ENCODE measurements at places on chromosomes 4 and X. TPM values are rescaled to one million over a fixed set of nuclear protein-coding genes. Genes with fewer than 3 reads are reported as not detected.

- no peak for DNase-seq
Measured at GRCh38 chr4:184417802-184418511, 56.4 kb downstream of the IRF2 start.

GRCh38 chr4:94411296-94411695 lies 40.4 kb upstream of the PDLIM5 start:
- no peak for DNase-seq

DNA sequence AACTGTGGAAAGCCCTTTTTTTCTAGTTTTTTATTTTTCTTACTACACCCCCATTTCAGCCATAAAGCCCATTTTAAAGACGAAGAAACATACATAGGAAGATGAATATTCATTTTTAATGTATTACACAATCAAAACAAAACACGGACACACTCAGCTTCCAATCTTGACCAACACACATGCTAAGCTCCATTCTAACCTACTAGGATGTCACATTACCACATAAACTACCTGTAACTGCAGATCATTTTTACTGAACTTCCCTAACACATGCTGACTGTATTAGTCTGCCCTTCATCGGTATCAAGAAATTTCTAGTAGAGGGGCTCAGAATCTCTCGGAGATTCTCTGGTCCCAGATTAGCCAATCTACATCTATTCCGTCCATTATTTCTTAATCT lies 1.8 kb downstream of the CCNI start:
- no peak for DNase-seq

GRCh38 chr4:140168474-140168873 lies 14.5 kb upstream of the MAML3 start:
- DNase-seq, result no peak

GRCh38 chrX:66625525-66625924 lies 13.4 kb downstream of the EDA2R start:
- DNase-seq, result no peak

DNA sequence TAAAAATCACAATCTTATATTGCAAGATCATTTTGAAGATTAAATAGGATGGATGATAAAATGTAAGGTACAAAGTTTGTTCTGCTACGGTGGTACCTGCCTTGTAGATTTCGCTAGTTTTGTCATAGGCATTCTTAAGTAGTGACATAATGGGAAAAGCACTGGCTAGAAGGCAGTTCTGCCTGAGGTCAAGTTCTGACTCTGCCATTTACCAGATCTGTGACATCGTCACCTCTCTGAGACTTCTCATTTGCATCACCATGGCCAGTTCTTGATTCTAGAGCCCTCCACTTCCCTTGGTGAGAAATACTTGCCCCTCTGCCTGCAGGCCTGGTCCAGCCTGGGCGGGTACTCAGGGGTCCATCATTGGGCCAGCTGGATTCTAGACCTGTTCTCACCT lies 85.2 kb downstream of the HS3ST1 start:
- peak; percentile 33 for DNase-seq

DNA sequence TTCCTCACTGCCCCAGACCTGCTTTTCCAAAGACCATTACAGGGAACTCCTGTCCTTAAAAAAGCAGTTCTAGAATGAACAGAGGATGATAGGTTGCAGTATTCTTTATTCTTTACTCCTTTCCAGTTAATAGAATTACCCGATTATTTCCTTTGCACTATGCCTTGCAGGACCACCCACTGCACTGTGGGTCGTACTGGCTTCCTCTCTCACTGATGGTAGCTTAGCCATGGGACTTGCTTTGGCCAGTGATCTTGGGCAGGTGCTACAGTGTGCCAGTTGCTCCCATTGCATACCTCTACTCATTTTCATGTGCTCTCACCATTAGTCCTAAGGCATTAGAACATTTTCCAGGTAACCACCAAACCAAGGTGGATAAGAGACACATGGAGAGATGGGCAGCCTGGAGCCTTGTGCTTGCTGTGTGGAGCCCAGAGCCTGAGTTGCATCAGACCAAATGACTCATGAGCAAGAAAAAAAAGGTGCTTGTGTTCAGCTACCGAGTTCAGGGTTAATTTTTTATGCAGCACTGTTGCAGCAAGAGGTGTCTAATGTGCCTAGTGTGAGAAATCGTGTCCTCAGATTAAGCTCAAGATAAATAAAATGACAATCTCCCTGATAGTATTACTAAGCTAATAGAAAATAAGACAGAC lies 7.6 kb upstream of the UNC5C start:
- no peak for DNase-seq

DNA sequence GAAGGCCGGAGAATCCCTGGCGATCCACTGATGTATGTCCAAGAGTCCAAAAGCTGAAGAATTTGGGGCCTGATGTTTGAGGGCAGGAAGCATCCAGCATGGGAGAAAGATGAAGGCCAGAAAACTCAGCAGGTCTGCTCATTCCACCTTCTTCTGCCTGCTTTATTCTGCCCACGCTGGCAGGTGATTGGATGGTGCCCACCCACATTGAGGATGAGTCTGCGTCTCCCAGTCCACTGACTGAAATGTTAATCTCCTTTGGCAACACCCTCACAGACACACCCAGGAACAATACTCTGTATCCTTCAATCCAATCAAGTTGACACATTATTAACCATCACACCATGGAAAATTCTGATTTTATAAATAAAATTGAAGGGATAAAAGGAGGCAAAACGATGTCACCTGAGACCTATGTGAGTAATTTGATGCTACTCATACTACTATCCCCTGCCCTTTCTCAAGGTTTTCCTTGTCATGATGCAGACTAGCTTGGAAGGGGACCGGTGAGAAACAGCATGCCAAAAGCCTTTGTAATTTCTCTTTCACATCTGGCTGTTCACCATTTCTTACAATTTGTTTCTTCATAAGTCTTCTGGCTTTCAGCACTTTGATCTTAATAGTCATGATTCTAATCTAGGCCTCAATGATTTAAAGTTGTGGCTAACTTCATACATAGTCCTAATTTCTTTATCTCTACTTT lies 9.7 kb upstream of the PYURF start:
- DNase-seq, result peak; percentile 46

DNA sequence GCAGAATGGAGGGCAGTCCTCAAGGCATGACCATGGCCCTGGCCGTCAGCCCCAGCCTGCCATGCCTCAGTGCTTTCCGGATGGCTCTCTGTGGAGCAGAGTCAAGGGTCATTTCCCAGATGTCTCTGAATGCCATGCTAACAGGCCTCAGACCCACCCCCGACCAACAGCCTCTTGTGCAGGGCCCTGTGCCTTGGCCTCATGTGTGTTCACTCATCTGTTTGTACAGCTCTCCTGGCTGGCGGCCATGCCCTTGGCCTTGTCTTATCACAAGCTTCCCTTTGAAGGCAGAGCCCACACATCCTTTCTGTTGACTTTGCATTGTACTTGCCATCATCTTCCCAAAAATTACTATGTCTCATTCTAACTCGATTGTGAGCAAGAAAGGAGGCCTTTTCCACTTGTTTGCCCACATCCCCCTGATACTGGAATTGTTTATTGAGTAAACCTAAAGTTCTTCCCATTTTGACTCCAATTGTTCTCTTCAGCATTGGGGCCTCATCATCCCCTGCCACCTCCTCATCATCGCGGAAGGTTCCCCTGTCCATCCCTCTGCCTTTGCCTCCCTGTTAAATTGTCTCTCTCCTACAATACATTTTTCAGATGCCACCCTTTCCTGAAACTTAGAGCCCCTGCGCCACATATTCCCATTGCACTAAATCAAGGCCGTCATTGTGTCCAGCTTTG lies 6.3 kb downstream of the CA5B start:
- no peak for DNase-seq

GRCh38 chr4:189377569-189377968 lies 563.1 kb upstream of the FRG1 start:
- DNase-seq, result no peak

- DNase-seq, result no peak
Measured at GRCh38 chrX:30521440-30522182, 56.0 kb downstream of the TASL start.

- no peak for DNase-seq
Measured at GRCh38 chrX:3378156-3378555, 31.7 kb upstream of the MXRA5 start.

DNA sequence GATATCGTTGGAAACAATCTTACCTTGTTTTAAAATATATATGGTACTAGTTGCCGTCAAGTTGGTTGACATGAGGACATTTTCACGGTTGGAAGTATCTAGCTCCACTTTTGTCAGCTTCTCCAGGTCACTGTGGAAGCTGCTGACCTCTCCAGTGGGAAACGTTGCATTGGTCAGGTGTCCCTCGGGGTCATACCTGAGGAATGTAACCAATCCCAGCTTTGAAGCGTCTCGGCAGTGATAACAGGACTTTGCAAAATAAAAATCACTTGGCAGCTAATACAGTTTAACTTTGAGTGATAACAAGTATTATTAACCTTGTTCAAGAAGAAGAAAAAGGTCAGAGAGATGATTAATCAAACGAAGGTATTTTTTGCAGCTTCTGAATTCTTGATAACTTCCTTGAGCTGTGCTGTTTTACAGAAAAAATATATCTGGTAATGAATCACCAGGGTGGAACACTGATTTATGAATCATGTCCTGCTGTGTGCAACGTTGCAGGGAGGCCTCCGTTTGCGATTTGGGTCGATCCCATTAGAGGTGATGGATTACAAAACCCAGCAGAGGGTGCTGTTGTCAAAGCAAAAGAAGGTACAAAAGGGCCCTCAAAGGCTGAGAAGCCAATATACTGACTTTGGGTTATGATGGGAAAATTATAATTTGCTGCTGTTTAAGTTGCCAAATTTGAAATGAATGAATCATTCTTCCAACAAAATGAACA lies 60.1 kb downstream of the SH2D1A start:
- DNase-seq, result no peak

GRCh38 chr4:139115226-139115625 lies 61.8 kb downstream of the ELF2 start:
- DNase-seq, result no peak

- DNase-seq, result no peak
Measured at GRCh38 chr4:26001413-26001812, 87.4 kb downstream of the SMIM20 start.

GRCh38 chr4:133151691-133152329 lies 2.7 kb downstream of the PCDH10 start:
- peak; percentile 73 for DNase-seq

GRCh38 chrX:122739770-122740169 lies 444.3 kb upstream of the GRIA3 start:
- peak; percentile 38 for DNase-seq

GRCh38 chr4:14293582-14293981 lies 666.1 kb upstream of the BOD1L1 start:
- no peak for DNase-seq

DNA sequence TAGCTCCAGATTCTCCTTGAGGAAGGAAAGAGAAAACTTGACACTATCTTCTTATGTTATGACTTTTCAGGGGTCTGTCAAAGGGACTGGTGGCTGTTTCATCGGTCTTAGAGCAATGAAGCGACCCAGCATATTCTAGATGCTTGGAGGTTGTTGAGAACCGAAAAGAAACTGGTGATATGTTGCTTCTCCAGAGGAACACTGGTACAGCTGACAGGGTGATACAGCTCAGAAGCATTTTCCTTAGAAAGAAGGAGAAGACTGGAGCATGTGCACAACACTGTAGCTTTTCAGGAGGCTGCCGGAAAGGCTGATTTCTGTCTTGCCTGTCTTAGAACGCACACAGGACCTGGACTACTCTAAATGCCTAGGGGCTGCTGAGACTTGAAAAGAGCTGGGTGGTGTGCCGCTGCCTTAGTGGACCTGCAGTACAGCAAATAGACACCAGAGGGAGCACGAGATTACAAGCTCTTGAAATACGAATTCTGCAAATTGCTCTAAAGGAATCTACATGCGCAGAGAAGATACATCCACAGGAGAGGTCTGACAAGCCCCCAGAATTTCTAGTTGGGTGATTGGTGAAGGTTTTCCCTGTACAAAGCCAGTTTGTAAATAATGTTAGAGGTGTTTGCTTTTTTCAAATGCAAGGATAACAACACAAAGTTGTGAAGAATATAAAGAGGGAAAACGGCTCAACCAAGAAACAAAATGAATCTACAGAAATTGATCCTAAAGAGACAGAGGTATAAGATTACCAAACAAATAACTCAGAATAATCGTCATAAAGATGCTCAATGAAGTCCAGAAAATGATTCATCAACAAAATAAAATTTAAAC lies 223.1 kb upstream of the DMD start:
- DNase-seq, result peak; percentile 87

GRCh38 chr4:39609454-39609931 lies 29.2 kb downstream of the SMIM14 start:
- DNase-seq, result no peak

DNA sequence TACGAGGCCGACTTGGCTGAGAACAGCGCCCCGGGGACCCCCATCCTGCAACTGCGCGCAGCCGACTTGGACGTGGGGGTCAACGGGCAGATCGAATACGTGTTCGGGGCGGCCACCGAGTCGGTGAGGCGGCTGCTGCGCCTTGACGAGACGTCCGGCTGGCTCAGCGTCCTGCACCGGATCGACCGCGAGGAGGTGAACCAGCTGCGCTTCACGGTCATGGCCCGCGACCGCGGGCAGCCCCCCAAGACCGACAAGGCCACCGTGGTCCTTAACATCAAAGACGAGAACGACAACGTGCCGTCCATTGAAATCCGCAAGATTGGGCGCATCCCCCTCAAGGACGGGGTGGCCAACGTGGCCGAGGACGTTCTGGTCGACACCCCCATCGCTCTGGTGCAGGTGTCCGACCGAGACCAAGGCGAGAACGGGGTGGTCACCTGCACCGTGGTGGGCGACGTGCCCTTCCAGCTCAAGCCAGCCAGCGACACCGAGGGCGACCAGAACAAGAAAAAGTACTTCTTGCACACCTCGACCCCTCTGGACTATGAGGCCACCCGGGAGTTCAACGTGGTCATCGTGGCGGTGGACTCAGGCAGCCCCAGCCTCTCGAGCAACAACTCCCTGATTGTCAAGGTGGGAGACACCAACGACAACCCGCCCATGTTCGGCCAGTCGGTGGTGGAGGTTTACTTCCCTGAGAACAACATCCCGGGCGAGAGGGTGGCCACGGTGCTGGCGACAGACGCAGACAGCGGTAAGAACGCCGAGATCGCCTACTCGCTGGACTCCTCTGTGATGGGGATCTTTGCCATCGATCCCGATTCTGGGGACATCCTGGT lies 2.4 kb downstream of the PCDH7 start:
- peak; percentile 41 for DNase-seq

DNA sequence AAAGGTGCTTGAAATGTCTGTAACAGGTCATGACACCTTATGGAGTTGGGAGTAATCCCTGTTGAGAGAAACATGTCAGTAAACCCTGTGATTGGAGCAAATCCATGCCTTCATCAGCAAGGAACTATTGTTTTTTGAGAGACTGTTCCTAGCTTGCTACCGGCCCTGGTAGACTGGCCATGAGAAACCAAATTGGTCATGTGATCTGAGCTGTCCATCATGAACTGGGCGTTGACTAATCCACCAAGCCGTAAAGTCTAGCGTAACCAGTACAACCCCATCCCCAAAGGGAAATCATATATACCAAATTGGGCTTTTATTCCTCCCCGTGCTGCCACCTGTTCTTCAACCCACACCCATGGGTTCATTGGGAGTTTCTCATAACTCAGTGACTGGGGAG lies 143.7 kb downstream of the PHF8 start:
- DNase-seq, result no peak

The GAGE2A gene
- not detected for total RNA-seq

The SEL1L3 gene
- 48.3 TPM for total RNA-seq

The PRR32 gene
- total RNA-seq, result not detected

The NLGN4X gene
- 111 TPM for total RNA-seq

The SOD3 gene
- 3.3 TPM for total RNA-seq

The HEPH gene
- 55.7 TPM for total RNA-seq

The CNKSR2 gene
- 38.0 TPM for total RNA-seq

Measured in H9 (cell line).